ENCODE measurements at places on chromosomes 2 and 18.

GRCh38 chr2:146374505-146374904 is 1470.3 kb upstream of the ACVR2A start:
- H3K36me3 ChIP-seq, result no peaks in the 10 kb centered on the region
- H3K4me1 ChIP-seq, result no peaks in the 10 kb centered on the region
- H3K27ac ChIP-seq, result no peak overlapping the region
- no peak overlapping the region for H3K4me3 ChIP-seq
- H3K27me3 ChIP-seq, result no peaks in the 10 kb centered on the region
- no peak for DNase-seq

DNA sequence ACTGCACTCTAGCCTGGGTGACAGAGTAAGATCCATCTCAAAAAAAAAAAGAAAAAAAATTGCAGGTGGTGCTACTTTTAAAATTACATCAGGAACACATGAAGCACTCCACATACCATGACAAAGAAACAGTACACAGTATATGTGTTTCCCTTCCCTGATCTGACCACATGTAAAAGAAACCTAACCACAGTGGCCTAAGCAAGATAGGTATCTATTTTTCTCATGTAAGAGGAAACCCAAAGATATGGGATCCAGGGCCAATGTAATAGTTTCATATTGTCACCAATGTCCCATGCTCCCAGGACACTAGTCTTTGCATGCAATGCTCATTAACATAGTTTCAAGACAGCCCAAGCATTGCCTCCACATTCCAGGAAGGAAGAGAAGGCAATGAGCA is 99.9 kb downstream of the DYM start:
- peaks cover 12% of the 10 kb centered on the region for H3K36me3 ChIP-seq
- no peak for DNase-seq
- H3K4me3 ChIP-seq, result no peak overlapping the region
- no peak overlapping the region for H3K27ac ChIP-seq

DNA sequence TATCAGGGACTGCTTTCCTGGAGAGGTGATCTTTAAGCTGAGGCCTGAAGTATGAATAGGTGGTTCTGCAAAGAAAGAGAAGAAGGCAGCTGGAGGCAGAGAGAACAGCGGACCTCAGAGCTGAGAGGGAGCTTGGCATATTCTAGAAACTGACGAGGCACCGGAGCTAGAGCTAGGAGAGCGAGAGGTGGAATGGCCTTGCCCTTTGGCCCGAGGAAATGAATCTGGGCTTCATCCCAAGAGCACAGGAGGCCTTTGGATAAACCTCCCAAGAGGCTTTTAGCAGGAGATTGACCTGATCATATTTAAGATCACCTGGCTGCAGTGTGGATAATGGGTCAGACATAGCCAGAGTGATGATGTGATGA is 7.9 kb downstream of the DYSF start:
- H3K27ac ChIP-seq, result no peak overlapping the region
- no peak for DNase-seq
- H3K27me3 ChIP-seq, result peaks cover 15% of the 10 kb centered on the region
- H3K36me3 ChIP-seq, result no peaks in the 10 kb centered on the region
- peaks cover 17% of the 10 kb centered on the region for H3K4me1 ChIP-seq
- no peak overlapping the region for H3K4me3 ChIP-seq

DNA sequence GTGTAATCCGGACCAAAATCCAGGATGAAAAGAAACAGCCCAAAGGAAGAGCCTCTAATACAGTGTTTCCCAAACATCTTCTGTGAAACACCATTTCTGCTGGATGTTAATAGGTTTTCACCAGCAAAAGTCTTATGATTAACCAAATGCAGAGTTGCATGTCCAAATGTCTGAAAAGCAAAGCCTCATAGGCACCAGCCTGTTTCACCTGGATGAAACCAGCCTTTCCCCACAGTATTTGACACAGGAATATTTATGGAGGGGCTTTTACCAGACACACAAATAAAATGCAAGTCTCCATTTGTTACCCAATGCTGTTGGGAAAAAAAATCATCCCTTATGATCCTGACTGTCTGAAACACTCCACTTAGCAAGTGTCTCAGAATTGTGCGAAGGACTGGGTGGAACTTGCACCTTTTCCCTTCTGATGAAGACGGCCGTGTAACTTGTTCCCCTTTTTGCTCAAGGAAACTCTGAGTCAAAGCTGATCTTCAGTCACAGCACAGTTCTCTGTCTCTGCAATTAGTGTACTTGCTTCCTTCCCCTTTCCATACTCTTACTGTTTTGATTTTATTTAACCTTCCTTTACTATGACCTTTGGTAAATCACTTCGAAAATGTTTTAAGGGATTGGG is 70.3 kb upstream of the IL1R2 start:
- H3K27me3 ChIP-seq, result no peaks in the 10 kb centered on the region
- no peaks in the 10 kb centered on the region for H3K36me3 ChIP-seq
- peak overlapping the region; percentile 48 for H3K27ac ChIP-seq
- DNase-seq, result no peak
- H3K4me3 ChIP-seq, result no peak overlapping the region

DNA sequence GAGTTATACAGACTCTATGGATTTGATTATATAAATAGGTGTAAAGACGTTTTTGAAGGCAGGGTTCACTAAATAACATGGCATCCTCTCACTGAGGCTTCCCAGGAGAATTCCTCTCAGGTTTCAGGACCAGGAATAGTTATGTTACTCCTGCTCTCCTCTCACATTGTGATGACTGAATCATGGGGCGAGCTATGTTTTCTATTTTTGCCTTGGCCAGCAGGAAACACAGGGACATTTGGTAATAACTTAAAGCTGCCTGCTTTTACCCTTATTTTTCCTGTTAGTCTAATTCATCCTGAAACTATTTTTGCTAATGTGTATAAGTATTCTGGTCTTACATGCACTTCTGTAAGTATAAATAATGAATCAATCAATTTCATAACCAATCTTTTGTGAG is 115.3 kb upstream of the ITGB6 start:
- peaks cover 26% of the 10 kb centered on the region for H3K36me3 ChIP-seq
- no peaks in the 10 kb centered on the region for H3K27me3 ChIP-seq
- peaks cover 40% of the 10 kb centered on the region for H3K4me1 ChIP-seq

Data from lower lobe of right lung (tissue), 2 donors.